Activated T-cell treated with anti-CD3 and anti-CD28 coated beads, Interleukin-2, amount 50 U/mL, for 72 hours (primary cell): ENCODE measurements at places on chromosomes 3 and 15. TPM values are rescaled to one million over a fixed set of nuclear protein-coding genes. Genes with fewer than 3 reads are reported as not detected.

Gene CFAP44
- total RNA-seq = 3.4 TPM

Gene ISLR2
- total RNA-seq = 0.62 TPM

Gene PIK3R4
- total RNA-seq = 22.1 TPM

Gene DUOXA2
- not detected for total RNA-seq

Gene PGBD4
- 5.1 TPM for total RNA-seq

Gene FSIP1
- 0.60 TPM for total RNA-seq

Gene SEMA5B
- not detected for total RNA-seq
